ENCODE measurements at places on chromosomes 2 and 18. TPM values are rescaled to one million over a fixed set of nuclear protein-coding genes. Genes with fewer than 3 reads are reported as not detected.

Gene CNTNAP5
- total RNA-seq: not detected

DNA sequence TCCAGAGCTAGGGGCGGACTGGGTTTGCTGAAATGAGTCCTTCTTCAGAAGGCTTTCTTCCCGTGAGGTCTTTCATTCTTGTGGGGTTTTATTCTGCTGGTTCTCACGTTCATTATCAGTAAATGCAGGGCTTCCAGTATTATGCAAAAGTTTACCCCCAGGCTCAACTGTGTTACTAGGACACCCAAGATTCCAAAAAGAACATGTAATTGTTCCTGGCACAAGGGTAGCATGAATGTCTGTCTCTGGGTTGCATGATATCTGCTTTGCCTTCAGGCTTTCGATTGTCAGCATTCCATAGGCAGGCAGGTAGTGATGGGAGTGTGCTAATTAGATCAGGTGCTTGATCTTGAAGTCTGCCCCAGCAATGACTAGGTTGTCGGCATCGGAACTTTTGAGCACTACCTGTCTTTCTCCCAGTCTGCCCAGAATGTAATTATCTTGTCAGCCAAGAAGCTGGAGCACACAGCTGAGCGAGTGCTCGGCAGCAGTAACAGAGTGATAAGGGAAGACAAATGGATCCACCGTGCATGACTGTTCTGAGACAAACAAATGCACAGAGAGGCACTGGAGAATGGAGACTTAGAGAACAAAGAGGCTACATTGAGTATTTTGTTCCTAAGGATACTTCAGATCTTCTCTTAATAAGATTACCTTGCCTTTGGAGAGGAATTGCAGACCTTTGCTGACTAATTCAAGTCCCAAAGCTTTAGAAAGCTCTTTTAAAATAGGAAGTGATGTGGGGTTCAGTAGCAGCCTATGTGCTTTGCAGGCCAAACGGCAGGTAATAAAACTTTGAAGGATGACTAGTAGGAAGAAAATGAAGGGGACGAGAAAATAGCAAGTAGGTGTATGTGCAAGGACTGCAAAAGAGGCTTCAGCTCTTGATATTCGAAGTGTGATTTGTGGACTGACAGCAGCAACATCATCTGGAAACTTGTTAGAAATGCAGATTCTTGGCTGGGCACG, 41.9 kb downstream of the ITGB6 start:
- peaks cover 4% of the 10 kb centered on the region for H3K27me3 ChIP-seq
- DNase-seq: no peak
- H3K4me3 ChIP-seq: no peak overlapping the region
- H3K27ac ChIP-seq: no peak overlapping the region

DNA sequence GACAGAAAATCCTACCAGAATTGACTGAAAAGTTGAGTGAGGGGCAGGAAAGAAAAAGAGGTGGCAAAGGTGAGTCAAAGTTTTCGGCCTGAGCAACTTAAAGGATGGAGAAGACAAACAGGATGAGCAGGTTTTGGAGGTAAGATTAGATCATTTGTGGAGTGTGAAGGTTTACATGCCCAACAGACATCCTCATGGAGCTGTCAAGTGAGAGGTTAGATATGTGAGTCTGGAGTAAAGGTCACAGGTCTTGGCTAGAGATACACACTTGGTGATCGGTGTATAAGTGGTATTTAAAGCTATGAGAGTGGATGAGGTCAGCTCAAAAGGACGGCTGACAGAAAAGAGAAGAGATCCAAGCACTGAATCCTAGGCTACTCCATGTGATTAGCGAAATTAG, 11.1 kb upstream of the MYL12A start:
- peaks cover 7% of the 10 kb centered on the region for H3K36me3 ChIP-seq
- DNase-seq: no peak
- no peak overlapping the region for H3K27ac ChIP-seq
- H3K4me3 ChIP-seq: no peak overlapping the region
- no peaks in the 10 kb centered on the region for H3K4me1 ChIP-seq

- H3K4me3 ChIP-seq: no peak overlapping the region
- no peak for DNase-seq
- H3K36me3 ChIP-seq: no peaks in the 10 kb centered on the region
- no peak overlapping the region for H3K27ac ChIP-seq
- no peaks in the 10 kb centered on the region for H3K4me1 ChIP-seq
Observed at GRCh38 chr2:164948540-164948939, 6.8 kb downstream of the SLC38A11 start.

Gene FEV
- total RNA-seq: not detected

DNA sequence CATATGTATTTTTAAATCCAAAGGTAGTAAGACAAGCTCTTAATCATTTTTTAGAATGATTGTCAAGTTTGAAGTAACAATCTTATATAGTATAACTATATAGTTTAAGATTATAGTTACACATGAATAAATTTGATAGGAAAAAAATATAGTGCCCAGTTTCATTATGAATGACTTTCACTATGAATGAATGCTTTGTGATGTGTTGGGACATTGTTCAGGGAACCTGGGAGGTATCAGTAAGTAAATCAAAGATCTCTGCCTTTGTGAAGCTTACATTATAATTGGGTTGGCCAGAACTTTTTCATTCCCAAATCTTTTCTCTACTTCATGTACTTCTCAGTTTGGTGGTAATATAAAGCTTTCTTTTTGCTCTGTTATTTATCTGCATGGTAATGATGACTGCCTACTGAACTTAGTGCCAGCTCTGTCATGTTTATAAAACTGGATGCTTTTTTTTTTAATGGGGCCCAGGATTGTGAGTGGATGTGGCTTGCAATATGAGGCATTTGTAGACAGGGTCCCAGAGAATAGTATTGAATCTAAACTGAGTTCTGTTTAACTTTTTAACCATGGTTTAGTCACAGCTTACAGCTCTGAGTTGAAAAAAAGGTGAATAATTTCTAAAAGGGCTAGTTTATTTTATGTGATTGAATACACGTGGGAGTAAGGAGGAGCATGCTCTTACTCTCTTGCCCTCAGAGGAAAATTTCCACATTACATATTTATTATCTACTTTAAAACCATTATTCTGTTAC, 23.3 kb downstream of the GLS start:
- H3K27ac ChIP-seq: peak overlapping the region; percentile 50
- H3K4me1 ChIP-seq: peaks cover 27% of the 10 kb centered on the region
- H3K27me3 ChIP-seq: no peaks in the 10 kb centered on the region

- no peak overlapping the region for H3K27ac ChIP-seq
- H3K4me1 ChIP-seq: peaks cover 34% of the 10 kb centered on the region
- no peak overlapping the region for H3K4me3 ChIP-seq
- H3K36me3 ChIP-seq: peaks cover 41% of the 10 kb centered on the region
Observed at GRCh38 chr2:86750240-86750839, 30.2 kb downstream of the RMND5A start.

- H3K27me3 ChIP-seq: peaks cover 3% of the 10 kb centered on the region
- DNase-seq: no peak
- H3K36me3 ChIP-seq: no peaks in the 10 kb centered on the region
- no peaks in the 10 kb centered on the region for H3K4me1 ChIP-seq
- no peak overlapping the region for H3K4me3 ChIP-seq
Observed at GRCh38 chr2:58709274-58709673, 468.1 kb upstream of the FANCL start.

Gene STON1
- total RNA-seq: 1.2 TPM

Gene GPR35
- 3.4 TPM for total RNA-seq
